ENCODE measurements at places on chromosomes 11 and 22. TPM values are rescaled to one million over a fixed set of nuclear protein-coding genes. Genes with fewer than 3 reads are reported as not detected.

CWC15 gene
- total RNA-seq, result 50.6 TPM

HBD gene
- total RNA-seq, result not detected

SPA17 gene
- total RNA-seq, result 8.9 TPM

KIF18A gene
- total RNA-seq, result 17.6 TPM

MISFA gene
- 1.7 TPM for total RNA-seq

GAB2 gene
- total RNA-seq, result 27.0 TPM

SYT12 gene
- 3.1 TPM for total RNA-seq

PLXNB2 gene
- total RNA-seq, result 86.2 TPM

C22orf15 gene
- total RNA-seq, result not detected

RIC3 gene
- 6.0 TPM for total RNA-seq

RBMXL2 gene
- 1.4 TPM for total RNA-seq

SLC5A12 gene
- 6.7 TPM for total RNA-seq

LYVE1 gene
- total RNA-seq, result 48.4 TPM

SLC25A45 gene
- 5.3 TPM for total RNA-seq

DNA sequence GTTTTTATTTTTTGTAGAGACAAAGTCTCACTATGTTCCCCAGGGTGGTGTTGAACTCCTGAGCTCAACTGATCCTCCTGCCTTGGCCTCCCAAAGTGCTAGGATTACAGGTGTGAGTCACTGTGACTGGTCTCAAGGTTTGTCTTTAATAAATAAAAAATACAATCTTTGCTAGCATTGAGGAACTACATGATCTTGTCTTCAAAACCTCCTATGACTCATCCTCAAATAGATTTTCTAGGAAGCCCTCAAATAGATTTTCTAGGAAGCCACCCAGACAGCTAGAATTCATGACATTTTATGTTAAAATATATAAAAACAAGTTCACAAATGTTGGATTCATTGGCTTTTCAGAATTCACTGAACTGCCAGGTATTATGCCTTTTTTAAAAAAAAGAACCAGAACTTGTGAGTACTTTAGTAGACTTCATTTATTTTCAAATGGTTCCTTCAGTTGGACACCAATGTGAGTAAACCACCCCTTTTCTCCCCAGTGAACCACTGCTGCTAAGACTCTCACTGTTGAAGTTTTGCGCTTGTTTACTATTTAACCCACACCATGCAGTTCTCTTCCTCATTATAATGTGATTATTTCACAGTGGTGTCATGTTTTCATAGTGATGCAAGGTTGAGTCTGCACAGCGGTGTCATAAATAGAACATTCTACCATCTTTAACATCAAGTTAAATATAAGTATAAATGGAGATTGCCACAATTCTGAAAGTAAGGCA, 303.9 kb downstream of the CASP12 start:
- DNase-seq, result no peak

DNA sequence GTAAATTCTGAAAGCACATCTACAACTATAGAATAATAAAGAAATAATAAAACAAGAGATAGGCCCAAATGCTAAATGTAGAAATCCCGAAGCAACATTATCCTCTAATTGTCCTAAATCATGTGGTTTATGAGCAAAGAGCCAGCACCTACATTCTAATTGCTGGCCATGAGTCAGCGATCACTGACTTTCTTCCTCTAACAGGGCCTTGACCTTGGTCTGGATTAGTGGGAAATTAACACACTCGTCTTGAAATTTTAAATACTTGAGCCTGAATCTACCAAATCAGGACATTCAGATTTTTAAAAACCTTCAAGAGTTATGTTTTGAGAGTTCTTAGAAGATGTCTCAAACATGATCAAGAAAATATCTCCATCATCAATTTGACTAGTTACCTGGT, 727.6 kb downstream of the METTL15 start:
- DNase-seq, result no peak

DNA sequence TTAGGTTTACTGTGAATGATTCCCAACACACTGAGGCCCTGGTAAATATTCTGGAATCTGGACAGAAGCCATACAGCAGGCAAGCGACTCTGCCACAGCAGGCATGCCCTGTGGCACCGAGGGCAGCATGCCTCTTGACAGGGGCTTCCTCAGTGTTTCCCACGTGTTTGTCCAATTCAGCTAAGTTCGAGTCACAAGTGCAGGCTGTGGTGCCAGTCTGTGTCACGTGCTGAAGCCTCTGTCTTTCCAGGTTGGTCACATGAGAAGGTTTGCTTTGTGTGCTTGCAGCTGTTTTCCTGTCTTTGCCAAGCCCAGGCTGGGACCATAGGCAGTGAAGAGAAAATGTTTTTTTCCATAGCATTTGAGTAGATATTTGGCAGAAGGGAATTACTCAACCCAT, 2.4 kb upstream of the PPFIBP2 start:
- DNase-seq, result no peak

GRCh38 chr22:28188178-28188879, 269.3 kb upstream of the PITPNB start:
- no peak for DNase-seq

GRCh38 chr11:129935723-129936122, 40.3 kb upstream of the NFRKB start:
- no peak for DNase-seq

DNA sequence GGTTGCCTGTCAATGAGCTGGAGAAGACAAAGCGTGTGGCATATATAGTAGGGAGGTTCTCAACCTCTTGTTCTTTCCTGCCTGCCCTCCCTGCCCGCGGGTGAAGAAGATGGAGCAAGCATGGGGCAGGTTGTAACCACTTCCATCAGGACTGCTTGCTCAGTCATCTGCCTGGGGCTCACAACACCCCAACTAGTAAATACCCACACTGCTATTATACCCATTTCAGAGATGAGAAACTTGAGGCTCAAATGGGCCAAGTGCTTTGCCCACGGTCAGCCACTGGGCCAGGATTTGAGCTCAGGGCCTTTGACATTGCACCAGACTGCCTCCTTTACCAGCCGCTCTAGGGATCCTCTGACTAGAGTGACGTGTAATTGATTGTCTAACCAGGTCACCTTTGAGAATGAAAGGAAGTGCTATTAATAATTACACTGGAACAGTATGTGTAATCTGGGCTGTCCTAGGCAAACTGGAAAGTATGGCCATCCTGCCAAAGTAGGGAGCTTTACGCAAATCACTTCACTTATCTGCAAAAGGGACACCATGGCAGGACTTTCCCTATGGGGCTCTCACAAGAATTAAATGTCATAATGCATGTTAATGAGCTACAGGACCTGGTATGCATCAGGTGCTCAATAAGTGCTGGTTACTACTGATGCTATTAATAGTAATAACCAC, 2.8 kb upstream of the CDC42EP1 start:
- DNase-seq, result no peak

GRCh38 chr11:57131080-57131790, 50.5 kb upstream of the LRRC55 start:
- DNase-seq, result no peak

DNA sequence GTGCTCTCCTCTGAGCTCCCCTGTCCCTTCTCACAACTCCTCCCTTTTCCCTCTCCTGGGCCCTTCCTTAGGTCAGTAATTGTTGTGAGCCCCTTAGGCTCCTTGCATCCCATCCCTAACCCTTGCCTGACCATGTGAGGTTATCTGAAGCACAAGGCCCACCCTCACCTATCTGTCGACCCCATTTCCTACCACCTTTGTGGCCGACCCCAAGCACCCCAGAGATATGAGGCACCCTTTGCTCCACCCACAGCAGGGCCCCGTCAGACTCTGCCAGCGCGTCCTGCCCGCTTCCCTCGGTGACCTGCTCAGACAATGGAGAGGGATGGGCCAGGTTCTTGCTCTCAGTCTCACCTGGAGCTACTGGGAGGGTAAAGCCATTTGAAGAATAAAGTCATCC, 1.3 kb downstream of the GNG3 start:
- DNase-seq, result no peak

- DNase-seq, result peak; percentile 25
Measured at GRCh38 chr11:3905080-3905953, 49.9 kb downstream of the STIM1 start.

DNA sequence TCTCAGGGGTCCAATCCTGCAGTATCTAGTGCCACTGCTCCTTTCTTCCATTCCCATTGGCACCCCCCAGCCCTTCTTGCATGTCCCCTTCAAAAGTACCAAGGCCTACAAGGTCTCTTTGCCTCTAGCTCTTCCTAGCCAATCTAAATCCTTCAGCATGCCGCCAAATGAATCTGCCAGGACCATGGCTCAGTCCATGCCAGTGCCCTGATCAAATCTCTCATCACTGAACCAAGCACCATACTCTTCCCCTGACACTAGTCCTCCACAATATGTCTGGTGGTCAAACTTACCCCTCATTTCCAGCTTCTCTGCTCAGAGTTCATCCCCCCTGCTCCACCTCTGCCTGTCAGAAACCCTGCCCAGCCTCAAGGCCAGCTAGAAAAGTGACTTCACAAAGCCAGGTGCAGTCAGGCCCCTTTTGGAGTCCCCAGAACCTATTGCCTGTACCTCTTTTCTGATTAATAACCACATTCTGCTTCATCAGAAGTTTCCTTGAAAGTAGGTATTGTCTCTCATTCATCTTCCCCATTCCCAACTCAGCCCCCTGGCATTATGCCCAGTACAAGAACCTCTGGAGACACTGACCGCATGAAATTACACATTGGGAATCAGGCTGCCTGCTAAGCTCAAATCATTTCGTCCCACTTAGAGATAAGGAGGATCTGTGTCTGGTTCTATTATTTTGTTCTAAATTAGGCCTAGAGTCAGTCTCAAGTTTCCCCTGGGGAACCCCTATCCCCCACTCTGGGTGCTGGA, 11.4 kb downstream of the FEN1 start:
- no peak for DNase-seq

- no peak for DNase-seq
Measured at GRCh38 chr11:405954-406795, 8.6 kb downstream of the SIGIRR start.

DNA sequence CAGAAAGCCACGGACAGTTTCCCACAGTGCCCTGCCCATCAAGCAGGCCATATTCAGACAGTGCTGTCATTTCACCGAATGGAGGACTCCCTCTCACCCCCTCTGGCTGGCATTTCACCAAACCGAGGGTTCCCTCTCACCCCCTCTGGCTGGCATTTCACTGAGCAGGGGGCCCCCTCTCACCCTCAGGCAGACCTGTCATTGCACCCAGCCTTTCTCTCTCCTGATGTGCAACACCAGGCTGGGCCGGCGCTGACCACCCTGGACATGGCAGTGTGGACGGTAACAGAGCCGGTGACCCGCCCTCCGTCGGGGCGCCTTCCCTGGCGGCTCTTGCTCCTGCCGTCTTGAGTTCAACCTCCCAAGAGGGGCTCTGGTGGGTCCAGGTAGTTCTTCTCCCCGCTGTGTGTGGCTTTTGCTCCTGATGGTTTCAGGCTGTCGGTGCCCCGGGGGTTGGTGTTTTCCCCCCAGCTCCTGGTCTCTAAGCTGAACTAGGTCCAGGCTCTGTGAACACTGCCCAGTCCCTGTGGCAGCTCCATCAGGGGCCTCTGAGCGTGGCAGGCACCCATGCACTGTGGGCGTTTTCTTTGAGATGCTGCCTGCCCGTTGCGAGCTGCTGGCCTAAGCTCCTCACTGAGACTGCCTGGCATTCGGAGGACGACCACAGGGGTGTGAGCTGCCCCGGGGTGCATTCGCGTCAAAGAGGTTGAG, 46.9 kb downstream of the SMIM38 start:
- no peak for DNase-seq

DNA sequence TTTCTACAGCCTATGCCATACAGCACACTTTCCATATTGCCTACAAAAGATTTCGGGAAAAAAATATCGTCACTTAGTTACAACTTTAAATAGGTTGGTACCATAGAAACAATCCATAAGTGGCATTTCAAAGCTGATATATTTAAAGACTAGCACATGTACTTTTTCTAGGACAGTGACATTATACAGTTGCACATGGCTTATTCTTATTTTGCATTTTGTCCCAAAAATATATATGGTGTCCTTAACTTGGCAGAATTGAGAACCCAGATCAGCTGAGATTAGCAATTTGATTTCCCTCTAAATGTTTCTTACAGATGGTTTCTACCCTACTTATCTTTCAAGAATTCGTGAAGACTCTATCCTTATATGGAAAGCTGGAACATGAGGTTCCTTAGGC, 3.7 kb upstream of the TFIP11 start:
- DNase-seq, result no peak

DNA sequence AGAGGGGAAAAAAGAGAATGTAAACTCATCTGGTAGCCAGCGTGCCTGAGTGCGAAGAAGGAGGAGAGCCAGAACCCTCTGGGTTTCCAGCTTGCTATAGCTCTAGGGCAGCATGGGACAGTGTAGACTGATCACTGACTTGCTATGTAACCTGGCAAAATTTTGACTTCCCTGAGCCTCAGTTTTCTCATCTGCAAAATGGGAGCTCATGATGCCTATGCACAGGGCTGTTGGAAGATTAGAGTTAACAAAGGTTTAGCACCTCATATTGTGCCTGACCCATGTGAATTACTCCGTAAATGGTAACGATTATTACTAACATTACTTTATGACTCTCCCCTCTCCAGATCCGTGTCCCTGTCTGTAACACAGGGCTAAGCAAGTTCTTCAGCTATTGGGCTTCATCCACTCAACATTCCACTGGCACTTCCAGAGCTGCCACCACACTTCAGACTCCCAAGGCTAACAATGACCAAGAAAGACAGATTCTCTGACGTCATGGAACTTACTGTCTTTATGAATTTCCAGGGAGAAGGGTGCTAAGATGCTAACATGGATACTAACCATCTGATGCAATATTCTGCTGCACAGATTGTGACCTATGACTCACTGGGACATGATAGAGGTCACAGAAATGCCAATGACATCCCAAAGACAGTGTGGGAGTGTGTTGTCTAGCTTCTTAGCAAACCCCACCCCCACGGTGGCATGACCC, 195.2 kb downstream of the TRIM29 start:
- no peak for DNase-seq

DNA sequence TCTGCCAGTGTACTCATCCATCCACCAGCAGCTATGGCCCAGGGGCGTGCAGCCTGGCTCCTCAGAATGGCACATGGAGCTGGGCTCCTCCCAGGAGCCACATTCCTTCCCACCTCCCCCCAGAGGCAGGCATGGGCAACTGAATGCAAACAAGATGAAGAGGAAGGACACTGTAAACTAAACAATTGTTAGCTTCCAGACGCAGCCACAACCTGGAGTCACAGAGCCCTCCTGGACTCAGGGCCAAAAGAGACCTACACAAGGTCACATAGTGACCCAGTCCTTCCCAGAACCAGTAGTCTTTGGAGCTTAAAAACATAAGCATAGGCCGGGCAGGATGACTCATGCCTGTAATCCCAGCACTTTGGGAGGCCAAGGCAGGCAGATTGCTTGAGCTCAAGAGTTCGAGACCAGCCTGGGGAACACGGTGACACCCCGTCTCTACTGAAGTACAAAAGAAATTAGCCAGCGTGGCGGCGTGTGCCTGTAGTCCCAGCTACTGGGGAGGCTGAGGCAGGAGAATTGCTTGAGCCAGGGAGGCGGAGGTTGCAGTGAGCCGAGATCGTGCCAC, 30.7 kb upstream of the CLDN5 start:
- no peak for DNase-seq

GRCh38 chr11:100876815-100877520, 189.9 kb downstream of the ARHGAP42 start:
- DNase-seq, result peak; percentile 93
